ENCODE measurements at places on chromosomes 11 and 22. TPM values are rescaled to one million over a fixed set of nuclear protein-coding genes. Genes with fewer than 3 reads are reported as not detected.

The MS4A8 gene
- total RNA-seq = not detected

The MAP6 gene
- 4.7 TPM for total RNA-seq

The OR6A2 gene
- total RNA-seq = 0.11 TPM

The CHEK1 gene
- 18.5 TPM for total RNA-seq

The BTG4 gene
- total RNA-seq = 0.22 TPM

The APOL1 gene
- 0.39 TPM for total RNA-seq

The SLC7A4 gene
- not detected for total RNA-seq

The ZNF214 gene
- total RNA-seq = 1.7 TPM

The HPX gene
- total RNA-seq = 2.4 TPM

The ASPHD2 gene
- total RNA-seq = not detected

The OR5T1 gene
- not detected for total RNA-seq

The EXT2 gene
- 138 TPM for total RNA-seq

The PARVB gene
- total RNA-seq = 2.4 TPM

The KCNQ1OT1 gene
- 20.8 TPM for total RNA-seq

The NEFH gene
- 0.39 TPM for total RNA-seq

The OR51I1 gene
- total RNA-seq = not detected

The MPEG1 gene
- not detected for total RNA-seq

The PLAAT5 gene
- 5.9 TPM for total RNA-seq

The OR5B21 gene
- not detected for total RNA-seq

Measured in placental epithelial cell (primary cell).